CD4-positive, alpha-beta T cell treated with Interleukin-15 for 4 hours (primary cell): ENCODE measurements at places on chromosomes 2 and 18.

DNA sequence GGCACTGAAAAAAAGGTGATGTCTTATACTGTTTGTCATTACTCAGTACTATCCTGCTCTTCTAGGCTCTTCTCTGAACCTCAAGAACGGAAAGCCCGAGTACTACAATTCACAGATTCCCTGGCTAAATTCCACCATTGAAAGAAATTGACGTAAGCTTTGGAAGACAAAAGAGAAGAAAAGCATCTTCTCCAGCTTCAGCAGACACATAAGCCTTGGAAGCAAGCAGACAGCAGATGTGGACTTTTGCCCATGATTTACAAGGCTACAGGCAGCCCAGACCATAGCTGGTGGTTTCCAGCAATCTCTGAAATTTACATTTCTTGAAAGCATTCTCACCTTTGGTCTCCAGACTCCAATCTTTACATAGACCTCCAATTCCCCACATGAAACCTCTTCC is 289.0 kb downstream of the C1D start:
- DNase-seq, result no peak

DNA sequence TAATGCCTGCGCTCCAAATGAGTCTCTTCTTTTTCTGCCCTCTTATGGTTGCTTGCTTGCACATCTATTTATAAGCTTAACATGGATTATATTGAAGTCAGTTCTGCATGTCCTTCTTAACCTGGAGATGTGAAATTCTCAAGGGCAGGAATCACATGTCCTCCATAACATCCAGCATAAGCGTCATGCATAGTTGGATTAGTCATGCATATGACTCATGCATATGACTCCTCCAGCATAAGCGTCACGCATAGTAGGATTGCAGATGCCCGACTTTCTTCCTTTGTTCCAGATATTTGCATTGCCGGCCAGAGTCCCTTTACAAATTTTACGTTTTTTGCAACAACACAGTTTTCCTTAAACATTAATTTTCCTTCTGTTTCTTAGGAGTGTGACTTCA is 308.6 kb downstream of the TGIF1 start:
- no peak for DNase-seq

- no peak for DNase-seq
Observed at GRCh38 chr2:61634512-61634911, 96.4 kb upstream of the XPO1 start.

- no peak for DNase-seq
Observed at GRCh38 chr2:96470109-96470508, 35.0 kb downstream of the NEURL3 start.

DNA sequence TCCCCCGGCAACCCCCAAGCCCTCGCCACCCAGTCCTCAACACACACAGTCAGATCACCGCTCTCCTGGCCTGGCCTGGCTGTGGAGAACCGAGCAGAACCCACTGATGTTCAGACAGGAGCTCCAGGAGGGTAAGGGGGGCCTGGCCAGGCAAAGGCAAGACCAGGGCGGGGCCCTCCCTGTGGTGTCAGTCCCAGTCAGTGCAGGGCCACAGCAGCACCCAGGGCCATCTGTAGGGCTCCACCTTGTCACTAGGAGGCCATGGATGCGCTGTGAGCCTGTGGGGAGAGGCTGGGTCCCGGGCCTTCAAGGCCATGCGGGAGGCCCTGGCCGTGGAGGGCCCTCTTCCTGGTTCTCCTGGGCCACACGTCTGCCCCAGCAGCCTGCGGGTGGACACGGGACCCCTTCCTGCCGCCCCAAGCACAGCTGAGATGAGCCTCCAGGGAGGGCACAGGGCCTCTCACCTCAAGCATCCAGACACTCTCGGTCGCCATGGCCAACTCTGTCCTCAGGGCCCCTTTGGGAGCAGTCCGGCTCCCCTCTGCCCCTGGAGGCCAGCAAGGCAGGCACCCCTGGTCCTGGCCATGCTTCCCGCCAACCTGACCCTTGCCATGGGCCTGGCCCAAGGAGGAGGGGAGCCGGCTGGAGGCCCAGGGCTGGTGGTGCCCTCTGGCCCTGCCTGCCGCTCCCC is 2.0 kb downstream of the ANO7 start:
- no peak for DNase-seq

DNA sequence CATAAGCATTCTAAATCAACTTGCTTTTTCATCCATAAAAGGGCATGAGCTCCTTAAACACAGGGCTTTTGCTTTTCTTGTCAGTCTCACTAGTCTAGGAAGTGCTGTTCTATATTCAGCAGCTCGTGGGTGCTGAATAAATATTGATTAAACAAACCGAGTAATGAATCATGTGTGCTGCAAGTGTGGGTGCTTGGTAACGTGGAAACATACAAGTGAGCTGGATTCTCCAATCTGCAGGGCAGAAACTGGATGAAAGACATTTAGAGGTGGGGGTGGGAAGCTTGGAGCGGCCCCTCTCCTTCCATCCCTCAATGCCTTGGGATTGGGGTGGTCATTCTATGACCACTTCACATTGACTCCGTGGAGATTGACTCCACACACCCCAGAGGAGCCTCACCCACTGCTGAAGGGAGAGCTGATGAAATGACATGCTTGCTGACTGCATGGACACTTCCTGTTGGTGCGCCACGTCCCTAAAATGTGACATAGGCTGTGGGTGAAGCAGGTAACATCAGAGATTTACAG is 114.6 kb downstream of the DOCK10 start:
- DNase-seq, result peak; percentile 85

DNA sequence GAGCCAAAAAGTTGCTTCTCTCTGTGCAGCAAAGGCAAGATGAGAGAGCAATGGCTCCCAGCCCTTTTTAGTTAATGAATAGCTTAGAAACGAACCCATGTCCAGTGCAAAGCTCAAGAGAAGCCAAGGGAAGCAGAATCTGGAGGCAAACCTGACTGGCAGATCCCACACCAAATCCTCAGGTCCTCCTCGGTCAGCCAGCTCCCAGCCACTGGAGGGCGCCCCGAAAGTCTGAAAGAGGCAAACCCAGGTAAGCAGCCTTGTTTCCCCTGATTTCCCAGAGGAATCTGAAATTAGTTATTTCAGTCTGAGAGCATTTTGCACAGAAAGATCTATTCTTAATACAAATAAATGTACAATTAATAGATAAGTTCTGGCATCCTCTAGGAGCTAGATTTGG is 71.3 kb upstream of the PID1 start:
- DNase-seq, result no peak

- DNase-seq, result no peak
Observed at GRCh38 chr2:30262716-30263309, 31.5 kb downstream of the LBH start.

GRCh38 chr18:7980656-7981055 is 413.5 kb downstream of the PTPRM start:
- no peak for DNase-seq

- DNase-seq, result no peak
Observed at GRCh38 chr2:179646173-179646769, 215.1 kb downstream of the ZNF385B start.

DNA sequence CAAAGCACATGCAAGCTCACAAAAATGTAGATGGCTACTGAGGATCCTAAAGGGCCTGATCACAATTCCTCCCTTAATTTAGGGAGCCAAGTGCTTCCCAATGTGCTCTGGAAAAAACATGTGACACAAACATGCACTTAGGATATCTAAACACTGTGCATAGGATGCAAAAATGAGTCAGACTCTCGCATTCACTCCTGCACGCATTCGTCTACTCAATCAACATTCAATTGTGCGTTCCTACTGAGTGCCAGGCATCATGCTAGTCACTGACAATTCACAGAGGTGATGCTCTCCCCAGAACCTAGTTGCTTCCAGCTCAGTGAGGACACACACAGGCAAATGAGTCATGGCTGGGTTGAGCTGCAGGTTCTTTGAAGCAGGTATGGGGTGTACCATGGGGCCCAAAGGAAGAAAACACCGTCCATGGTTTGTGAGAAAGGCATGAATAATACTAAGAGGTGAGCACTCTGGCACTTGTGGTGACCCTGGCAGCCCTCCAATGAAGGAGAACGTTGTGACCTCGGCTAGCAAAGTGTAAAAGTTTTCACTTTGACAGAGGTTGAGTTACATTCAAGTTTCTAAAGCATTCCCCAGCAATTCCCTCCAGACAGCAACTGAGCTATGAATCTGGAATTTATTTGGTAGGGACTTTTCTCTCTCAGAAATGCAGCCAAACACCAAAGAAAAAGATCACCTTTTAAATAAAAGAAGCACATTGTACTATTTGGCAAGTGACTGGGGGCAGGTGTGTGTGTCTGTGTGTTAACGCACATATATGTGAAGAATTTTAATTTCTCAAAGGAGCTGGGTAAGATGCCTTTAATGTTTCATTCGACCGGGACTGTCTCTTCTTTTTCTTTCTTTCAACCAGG is 173.3 kb downstream of the ALPK2 start:
- no peak for DNase-seq

DNA sequence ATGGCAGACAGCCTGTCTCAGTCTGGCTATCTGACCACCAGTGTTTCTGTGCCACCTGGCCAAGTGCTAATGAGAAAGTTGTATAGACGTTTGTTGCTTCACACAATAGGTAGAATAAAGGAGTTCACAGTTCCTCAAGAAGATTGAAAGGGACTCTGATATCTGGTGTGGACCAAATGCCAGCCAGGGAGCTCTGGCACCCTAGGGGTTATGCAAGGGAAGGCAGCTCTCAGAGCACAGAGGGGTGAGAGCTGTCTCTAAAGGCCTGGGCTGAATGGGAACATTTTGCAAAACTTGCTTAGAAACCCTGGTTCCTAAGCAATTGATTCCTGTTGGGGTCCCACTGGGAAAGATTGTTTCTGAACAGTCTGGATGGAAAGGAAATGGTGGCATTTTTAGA is 553.8 kb downstream of the EPHA4 start:
- DNase-seq, result no peak

- no peak for DNase-seq
Observed at GRCh38 chr2:219408631-219409030, 9.5 kb upstream of the DES start.
